ENCODE measurements at places on chromosomes 7 and 10.

DNA sequence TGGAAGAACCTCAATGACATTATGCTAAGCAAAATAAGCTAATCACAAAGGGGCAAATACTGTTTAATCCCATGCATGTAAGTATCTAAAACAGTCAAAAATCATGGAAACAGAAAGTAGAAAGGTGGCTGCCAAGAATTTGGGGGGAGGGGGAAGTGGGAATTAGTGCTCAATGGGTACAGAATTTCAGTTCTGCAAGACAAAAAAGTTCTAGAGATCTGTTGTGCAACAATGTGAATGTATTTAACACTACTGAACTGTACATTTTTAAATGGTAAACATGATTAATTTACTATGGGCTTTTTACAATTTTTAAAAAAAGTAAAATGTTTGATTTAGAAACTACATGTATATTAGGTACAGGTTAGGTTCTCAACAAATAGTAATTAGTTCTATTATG lies 11.9 kb downstream of the EZH2 start:
- no peak for DNase-seq

DNA sequence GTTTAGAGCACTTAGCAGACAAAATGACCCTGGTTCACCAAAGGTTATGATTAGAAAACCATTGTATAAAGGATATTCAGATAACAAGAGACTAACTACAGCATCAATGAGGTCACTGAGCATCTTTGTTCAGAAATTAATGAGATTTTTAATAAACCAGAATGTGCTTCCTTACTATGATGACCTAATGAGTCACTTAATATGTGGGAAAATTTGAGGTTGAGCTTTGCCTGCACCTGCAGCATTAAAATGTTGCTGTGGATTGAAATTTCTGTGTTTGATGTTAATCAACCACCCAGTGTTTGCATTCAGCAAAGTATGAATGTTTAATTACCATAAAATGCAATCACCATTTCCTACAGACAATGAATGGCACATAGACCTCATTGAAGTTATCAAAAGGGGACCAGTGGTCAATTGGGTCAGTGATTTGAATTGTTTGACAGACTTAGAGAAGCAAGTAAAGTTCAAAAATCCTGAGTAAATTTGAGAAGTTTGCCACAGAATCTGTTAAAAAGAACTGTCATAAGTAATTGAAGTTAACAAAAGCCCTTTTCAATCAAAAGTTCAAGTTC lies 45.8 kb downstream of the EXOC6 start:
- DNase-seq: no peak

DNA sequence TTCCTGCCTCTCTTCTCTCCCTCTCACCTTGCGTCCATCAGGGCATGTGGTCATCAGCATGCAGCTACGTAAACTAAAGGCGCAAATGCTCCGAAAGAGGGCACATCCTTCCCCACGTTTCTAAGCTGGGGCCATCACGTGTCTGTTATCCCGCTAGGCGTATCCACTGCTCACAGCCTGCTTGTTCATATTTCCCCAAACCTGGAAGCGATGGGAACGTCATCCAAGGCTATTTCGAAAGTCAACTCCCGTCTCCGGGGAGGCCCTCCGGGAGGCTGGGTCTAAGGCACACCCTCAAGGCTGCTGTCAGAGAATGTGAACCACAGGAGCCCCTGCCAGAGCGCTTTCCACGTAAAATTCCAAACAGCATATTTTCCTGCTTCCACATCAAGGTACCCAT lies 199.2 kb downstream of the DIP2C start:
- no peak for DNase-seq

DNA sequence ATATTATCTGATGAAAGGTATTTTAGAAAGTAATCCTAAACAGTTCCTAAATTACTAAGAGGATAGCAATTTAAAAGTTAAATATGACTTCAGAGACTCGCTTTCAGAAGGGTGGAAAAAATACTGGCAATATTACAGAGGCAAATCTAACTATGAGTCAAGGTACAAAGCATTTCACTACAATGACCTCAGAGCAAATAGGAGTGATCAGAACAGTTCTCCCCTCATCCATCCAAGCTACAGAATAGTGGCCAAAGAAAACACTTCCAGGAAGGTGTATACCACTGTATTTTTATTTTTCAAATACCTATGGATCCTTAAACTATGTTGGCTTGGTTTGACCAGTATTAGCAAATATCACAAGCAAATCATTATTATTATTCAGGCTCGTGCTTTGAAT lies 112.8 kb upstream of the ODAD2 start:
- no peak for DNase-seq

DNA sequence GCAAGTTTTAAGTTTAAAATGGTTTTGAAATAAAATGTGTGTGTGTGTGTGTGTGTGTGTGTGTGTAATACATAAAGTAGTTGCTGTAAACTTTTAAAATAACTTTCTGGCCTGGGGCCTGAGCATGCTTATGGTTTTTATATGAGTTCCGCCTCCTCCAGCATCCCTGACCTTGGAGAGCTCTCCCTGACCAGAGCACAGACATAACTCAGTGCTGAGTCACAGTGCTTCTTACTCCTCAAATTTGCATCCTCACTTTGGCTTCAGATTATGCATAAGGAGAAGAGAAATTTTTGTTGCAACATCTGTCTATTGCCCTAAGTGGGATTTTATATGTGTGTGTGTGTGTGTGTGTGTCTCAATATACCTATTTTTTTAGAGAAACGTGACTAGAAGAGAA lies 200.8 kb downstream of the ELMO1 start:
- DNase-seq: no peak

Data from head of caudate nucleus (tissue), 42 donors.